ENCODE measurements at places on chromosomes 1 and 21.
A peak's percentile ranks its signal among the peaks of the same experiment; 100 is the strongest.

- DNase-seq, result no peak
Observed at GRCh38 chr1:6824665-6825368, 39.6 kb downstream of the CAMTA1 start.

DNA sequence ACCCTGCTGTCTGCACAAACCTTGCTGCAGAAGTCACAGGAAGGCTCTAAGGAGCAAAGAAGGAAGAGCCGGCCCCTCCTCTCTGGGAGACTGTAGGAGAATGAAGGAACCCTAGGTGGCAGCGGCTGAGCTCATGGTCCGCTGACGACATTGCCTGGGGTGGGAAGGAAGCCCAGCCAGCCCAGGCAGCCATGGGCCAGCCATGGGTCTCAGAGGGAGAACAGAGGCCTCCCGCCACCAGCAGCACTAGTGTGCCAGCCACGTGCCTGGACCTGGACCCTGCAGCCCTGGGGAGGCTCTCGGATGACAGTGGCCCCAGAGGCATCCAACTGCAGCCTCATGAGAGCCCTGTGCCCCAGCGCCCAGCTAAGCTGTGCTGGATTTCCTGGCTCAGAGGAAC is 49.2 kb upstream of the POFUT2 start:
- peak; percentile 11 for DNase-seq

GRCh38 chr1:183583466-183583865 is 6.8 kb downstream of the NCF2 start:
- DNase-seq, result no peak

DNA sequence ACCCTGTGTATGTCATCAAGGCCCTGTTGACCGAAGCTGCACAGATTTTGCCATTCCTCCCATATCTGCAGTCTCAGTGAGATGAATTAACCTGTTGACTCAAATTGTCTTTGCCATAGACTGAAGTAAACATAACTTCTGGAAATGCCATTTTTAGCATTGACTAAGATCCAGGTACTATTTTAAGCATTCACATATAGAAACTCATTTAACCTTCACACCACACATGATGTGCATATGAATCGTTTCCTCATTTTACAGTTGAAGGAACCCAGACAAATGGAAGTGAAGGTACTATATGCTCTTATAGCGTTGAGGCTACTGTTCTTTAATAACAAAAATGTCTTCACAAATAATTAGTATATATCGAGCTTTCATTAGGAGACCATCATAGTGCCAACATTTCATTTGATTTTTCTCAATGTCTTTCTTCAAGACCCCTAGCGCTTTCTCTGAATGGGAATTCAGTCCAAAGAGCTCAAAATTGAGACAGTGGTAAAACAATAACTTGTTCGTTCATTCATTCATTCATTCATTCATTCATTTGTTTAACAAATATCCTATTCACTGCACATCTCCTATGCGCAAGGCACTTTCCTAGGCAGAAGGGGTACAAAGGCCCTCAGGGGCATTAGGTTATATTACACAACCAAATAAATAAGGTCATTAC is 444.7 kb downstream of the ADGRL2 start:
- no peak for DNase-seq

DNA sequence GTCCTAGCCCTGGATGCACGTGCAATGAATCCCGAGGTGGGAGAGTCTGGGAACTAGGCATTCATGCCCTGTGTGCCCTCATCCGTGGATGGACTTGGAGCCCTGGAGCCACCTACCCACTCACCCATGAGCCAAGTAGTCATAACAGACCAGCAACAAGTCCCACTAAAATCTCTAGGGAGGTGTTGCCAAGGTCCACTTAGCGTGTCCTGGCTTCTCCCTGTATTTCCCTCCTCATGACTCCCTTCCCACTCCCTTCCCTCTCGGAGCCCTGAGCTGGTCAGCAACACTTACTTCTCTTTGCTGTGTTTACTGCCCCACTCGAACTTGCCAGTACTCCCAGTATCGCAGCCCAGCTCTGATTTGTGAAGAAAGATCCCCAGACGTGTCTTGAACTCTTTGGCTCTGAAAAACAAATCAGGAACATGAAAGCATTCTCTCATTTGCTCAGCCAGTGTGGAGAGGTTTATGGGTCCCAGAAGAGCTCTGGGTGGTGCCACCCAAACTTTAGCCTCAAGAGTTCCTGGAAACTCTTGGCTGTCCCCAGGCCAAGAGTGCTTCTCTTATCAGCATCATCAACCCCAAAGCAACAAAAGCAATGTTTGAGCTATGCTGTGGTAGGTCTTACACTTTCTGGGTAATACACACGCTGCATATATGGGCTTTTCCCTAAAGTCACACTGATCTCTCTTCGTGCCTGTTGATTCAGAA is 1.1 kb downstream of the RGS16 start:
- DNase-seq, result no peak

- no peak for DNase-seq
Observed at GRCh38 chr21:45088116-45088515, 13.7 kb downstream of the ADARB1 start.

- no peak for DNase-seq
Observed at GRCh38 chr1:221174330-221174993, 295.2 kb downstream of the HLX start.

- DNase-seq, result peak; percentile 44
Observed at GRCh38 chr1:15469361-15469760, 6.5 kb upstream of the CELA2B start.

GRCh38 chr1:29789221-29789909 is 553.0 kb downstream of the PTPRU start:
- DNase-seq, result no peak

- no peak for DNase-seq
Observed at GRCh38 chr1:23599125-23599524, 39.8 kb upstream of the ID3 start.

DNA sequence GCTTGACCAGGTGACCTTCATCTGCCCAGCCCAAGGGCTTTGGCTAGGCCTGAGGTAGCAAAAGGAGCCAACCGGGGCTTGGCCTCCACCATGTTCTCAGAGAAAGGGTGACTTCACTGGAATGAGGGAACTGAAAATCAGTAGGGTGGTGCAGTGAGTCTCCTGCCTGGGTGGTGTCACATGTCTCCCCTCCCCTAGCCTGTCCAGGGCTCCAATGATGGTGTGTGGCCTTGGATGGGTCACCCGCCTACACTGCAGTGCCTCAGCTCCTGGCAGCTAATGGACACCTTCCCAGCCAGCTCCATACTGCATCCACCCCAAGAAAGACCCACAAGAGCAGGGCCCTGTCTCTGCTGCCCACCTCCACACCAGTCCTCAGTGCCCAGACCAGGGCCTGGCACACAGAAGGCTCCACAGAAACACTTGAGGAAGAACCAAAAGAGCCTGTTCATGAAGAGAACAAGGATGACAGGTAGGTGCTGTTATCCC is 678.7 kb downstream of the MATN1 start:
- DNase-seq, result no peak

DNA sequence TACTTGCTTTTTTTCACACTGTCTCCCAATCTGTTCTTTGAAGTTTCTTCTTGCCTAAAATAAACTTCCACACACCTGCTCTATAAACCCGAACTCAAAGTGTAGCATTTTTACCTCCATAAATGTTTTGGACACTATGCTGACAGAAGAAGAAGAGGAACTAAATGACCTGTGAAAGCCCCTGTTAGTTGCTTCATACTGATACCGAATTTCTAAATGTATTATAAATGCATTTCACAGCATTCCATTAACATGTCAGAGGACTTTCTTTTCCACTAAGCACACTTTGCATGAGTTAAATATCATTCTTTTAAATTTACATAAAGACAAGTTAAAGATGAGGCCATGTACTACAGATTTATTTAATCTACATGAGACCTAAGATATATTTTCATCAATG is 281.0 kb downstream of the SMYD3 start:
- DNase-seq, result no peak

DNA sequence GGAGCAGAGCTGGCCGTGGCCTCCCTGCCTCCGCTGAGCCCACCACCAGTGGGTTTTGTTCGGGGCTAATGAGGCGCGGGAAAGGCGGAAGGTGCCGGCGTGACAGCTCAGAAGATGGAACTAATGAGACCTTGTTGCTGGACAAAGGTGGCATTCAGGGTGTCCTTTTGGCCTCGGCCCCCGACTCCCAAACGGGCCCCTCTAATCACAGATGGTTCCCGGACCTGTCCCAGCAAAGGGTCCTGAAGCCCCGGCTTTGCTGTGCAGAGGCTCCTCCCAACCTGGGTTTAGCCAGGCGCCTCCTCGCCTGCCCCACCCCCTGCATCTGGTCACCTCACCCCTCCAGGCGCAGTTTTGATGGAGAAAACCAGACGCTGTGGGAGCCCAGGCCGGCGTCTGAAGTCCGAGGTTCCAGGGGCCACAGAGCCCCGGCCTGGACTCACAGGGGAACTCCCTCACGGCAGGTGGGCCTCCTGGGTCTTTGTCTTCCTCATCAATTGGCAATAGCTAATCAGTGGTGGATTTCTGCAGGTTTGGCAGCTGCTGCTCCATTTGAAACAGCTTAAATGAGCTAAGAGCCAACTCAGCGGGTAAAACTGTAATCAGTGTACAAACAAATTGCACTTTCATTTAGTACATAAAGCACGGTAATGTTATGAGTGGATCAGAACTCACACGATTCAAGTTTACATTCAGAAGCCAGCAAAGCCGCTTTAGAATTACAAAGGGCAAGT is 44.3 kb upstream of the ADARB1 start:
- DNase-seq, result no peak

GRCh38 chr1:156876281-156876680 is 15.6 kb downstream of the NTRK1 start:
- DNase-seq, result no peak

All from NCI-H2171 treated with DMSO at 0.1 percent for 48 hours (cell line).